Uterus (tissue), 4 donors: ENCODE measurements at places on chromosomes 6 and 20. TPM values are rescaled to one million over a fixed set of nuclear protein-coding genes. Genes with fewer than 3 reads are reported as not detected.

The BHLHE23 gene
- total RNA-seq = not detected

The MTFR2 gene
- not detected for total RNA-seq

The PDE10A gene
- 13.0 TPM for total RNA-seq

The IL17F gene
- not detected for total RNA-seq

The TEAD3 gene
- 107 TPM for total RNA-seq

The MRAP2 gene
- not detected for total RNA-seq

The FAM209B gene
- total RNA-seq = not detected

The LRP11 gene
- total RNA-seq = 22.0 TPM

The MMP24 gene
- total RNA-seq = 0.51 TPM

The SOX4 gene
- total RNA-seq = 9.0 TPM

The OPRM1 gene
- total RNA-seq = not detected

- DNase-seq = no peak
Observed at GRCh38 chr20:41424546-41424945, 57.9 kb upstream of the EMILIN3 start.

DNA sequence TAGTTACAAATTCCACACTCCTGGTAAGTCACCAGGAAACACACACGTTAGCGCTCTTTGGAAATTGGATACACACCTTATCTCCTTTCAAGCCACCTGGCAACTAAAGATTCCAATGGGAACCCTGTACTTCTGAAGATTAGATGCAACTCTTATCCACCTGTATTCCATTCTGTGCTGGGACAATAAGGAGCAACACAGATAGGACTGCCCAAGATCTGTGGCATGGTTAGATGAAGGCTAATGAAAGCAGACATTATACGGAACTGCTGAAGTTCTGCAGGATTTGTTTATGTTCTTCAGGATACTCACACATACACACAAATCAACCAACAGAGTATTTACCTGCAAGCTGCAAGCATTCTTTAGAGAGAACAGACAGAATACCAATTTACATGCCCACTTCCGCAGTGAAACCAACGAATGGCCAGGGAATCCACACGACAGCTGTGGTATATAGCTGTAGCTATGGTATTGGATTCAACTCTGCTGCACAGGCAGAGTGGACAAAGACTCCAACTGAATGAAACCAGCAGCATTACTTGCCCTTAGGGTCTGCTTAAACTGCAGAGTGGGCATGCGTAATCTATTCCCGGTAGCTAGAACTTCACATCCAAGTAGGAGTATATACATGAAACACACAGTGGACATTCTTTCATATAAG lies 12.0 kb downstream of the NCOA5 start:
- no peak for DNase-seq

DNA sequence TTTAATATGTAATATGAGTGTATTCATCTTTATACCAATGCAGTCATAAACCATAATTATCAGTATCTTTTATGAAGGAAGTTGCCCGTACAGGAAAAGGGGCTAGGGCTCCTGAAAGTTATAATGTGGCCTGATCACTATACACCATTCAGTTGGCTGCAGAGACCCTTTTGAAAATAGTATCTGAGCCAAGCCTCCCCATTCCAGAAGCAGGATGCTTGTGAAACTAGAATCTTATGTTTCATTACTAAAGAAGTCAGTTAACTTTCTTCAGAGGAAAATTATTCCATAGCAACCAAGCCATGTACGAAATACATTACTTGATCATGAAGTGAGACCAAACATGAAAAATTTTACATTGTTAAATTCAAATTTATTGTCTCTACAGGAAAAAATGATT lies 251.5 kb upstream of the TCF21 start:
- DNase-seq = no peak

DNA sequence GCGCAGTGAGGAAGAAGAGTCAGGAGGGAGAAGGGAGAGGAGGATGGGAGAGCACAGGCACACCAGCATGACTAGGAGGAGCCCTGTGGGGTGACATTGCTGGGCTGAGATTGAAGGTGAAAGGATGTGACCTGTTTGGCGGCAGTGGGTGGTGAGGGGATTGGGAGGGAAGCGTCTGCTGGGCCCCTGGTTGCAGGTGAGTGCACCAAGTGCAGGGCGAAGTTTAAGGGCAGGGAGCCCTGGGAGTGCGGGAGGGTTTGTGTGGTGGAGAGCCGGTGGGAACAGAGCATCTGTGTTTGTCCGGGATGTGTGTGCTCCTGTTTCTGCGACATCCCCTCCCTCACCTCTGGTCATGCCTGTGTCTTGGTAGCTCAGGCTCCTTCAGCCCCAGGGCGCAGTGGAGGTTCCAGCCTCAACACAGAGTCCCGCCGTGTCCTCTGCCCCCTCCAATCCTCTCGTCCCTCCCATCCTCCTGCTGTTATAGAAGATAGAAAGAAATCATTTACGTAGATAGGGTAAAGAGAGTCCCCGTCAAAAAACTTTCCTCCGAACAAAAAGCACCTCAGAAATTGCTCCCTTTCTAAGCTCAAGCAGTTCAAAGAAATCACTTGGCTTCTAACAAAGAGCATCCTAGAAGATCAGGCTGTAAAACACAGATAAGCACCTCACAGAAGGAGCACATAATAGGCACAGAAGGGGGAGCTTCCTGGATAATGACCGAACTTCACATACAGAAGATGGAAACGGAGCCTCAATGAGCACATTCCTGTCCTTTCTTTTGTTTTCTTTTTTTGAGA lies 25.0 kb downstream of the ULBP1 start:
- DNase-seq = no peak

- DNase-seq = no peak
Observed at GRCh38 chr6:108960601-108961000, 112.4 kb downstream of the ARMC2 start.

- no peak for DNase-seq
Observed at GRCh38 chr6:46412662-46413061, 78.6 kb downstream of the RCAN2 start.

GRCh38 chr20:62392077-62392418 lies 5.1 kb downstream of the RPS21 start:
- no peak for DNase-seq

DNA sequence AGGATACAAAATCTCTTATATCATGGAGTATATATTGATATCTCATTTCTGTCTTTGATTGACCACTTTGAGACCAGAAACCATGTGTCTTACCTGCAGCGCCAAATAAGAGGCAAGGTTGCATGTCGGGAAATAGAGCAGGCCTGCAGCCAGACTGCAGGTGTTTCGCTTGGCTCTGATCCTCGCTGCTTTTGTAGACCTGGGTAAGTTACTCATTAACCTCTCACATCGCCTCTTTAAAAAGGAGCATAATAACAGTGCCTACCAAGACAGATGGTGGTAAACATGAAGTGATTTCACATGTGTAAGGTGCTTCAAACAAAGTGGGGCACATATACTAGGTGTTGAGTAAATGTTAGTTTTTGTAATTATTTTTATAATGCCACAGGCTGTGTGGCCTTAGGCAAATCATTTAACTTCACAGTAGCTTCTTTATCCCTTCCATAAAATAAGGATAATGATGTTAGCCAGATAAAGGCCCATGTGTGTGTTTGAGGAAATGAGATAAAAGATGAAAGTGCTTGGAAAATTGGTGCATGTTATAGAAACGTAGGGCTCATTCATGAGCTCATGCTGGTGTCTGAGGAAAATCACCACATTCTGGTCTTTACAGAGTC lies 248.8 kb upstream of the MAP3K7 start:
- no peak for DNase-seq

DNA sequence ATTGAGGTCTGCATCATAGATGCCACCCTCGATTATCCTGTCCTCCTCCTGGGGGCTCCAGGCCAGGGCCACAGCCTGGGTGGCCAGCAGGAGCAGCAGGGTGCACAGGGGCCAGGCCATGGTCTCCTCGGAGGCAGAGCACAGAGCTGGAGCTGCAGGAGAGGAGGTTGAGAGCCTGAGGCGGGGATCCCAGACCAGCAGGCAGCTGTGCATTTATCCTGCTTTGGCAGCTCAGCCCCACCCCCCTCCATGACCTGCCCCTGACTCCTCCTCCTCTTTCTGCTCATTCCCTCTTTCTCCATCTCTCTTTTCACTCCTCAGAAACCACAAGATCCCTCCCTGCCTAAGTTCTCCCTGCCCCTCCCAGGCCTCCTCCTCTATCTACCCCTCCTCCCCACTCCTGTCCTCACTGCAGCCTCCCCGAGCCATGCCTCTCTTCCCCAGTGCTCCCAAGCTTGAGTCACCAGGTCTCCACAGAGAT lies at the start of gene CST2:
Gene CST2 (minus strand): TSS at position 189 of the 481 bp plus-strand sequence. CDS start 69 bp downstream, at position 120.
- DNase-seq = no peak

- DNase-seq = no peak
Observed at GRCh38 chr6:13406781-13407180, 78.4 kb upstream of the TBC1D7 start.

DNA sequence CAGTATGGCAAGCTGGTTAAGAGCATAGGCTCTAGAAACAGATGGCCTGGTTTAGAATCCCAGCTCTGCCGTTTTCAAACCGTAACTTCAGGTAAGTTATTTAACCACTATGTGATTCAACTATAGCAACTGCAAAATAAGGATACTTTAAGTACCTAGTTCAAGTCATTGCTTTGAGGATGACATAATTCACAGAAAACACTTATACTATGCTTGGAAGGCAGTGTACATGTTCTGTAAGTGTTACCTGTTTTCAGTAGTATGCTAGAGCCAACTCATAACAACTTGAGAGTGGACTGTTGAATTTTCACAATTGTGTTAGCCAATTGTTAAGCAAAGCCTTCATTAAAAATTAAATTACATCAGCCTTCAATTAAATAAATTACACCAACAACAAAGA lies 134.8 kb upstream of the BEND6 start:
- no peak for DNase-seq

DNA sequence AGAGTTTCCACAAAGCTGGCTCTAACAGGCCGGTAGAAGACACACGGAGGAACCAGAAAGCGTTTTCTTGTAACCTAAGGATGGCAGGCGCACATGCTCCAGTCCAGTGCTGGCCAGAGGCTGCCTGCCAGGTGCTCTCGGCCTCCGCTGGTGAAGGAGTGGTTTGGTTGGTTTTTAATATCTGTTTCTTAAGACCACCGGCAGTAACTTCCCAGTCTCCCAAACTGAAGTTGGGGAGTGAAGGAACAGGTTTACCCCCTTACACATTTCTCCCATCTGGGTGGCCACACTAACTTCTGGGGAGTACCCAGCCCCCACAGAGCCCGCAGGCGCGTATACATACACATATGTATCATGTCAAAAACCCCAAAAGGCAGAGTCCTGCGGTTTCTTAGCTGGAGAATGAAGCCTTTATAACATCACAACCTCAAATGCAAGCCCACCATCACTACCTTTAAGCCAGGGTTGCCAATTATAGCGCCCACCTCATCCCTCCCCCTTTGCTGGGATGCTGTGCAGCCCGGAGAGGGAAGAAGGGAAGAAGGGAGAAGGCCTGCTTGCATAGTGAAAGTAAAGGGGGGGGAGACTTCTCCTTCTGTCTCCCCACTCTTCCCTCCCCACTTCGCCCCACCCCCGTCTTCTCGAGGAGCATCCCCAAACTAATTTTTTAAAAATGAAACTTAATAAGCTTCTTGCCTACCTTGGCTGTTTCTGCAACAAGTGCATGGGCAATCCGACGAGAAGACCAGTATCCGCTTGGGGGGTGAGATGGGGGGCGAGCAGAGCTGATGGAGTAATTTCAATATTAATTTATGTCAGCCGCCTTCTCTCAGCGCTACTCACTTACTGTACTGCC lies 1.0 kb downstream of the TRERF1 start:
- DNase-seq = peak; percentile 32

- DNase-seq = no peak
Observed at GRCh38 chr6:85078058-85078457, 313.7 kb upstream of the TBX18 start.

GRCh38 chr6:51472745-51473487 lies 614.5 kb downstream of the PKHD1 start:
- no peak for DNase-seq

DNA sequence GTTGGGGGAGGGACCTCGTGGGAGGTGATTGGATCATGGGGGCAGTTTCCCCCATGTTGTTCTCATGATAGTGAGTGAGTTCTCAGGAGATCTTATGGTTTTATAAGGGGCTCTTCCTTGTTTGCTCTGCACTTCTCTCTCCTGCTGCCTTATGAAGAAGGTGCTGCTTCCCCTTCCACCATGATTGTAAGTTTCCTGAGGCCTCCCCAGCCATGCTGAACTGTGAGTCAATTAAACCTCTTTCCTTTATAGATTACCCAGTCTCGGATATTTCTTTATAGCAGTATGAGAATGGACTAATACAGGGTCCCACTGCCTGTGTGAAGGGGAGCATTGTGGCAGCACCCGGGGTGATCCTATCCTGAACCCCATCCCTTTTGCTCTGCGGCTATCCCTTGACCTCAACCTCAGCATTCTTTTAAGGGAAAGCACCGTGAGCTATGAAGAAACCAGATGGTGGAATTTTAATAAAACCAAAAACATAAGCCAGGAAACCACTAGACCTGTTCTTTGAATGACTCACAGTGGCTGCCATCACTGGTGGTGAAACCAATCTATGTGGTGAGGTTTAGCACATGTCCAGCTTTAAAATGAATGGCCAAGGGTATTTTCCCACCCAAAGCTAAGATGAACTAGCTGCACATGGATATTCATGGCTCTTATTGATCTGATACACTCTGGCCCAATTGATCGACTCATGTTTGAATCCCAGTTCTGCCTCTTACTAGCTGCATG lies 62.2 kb downstream of the ZDHHC14 start:
- no peak for DNase-seq

GRCh38 chr6:148550569-148550968 lies 196.3 kb upstream of the UST start:
- DNase-seq = no peak

DNA sequence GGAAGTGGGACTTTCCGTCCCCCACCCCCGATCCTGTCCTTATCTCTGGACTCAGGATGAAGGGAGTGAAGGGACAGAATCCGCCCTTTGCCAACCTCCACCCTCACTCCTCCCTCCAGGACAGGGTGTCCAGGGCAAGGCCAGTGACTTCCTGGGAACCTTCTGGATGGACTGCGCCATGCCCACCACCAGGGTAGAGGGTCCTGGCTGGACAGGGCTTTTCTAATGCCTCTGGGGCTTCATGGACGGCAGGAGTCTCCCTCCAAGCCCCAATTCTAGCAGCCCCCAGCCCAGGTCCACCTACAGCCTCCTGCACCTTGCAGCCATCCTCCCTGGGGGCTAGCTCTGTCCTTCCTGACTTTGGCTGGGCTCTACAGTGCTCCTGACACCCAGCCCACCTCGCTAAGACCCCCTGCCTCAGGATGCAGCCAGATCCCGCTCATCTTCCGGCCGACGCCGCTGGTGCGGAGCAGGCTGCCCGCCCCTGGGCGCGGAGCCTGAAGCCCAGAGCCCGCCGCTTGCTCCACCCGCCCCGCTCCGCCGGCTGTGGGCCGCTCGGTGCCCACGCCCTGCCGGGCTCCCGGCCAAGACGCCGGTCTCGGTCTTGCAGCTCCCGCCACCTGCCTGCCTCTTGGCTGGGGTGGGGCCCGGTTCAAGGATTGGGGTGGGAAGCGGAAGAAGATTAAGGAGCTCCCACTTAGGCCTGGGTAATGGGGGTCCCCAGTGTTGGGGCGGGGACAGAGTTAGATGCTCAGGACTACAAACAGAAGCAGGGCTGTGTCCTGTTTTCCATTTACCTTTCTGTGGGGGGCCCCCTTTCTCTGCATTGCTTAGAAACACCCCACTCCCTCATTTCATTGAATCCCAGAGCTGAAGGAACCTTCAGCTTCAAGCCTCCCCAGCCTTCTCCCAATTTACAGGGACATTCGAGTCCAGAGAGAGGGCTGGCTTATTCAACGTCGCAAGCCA lies 72.8 kb downstream of the MDGA1 start:
- peak; percentile 29 for DNase-seq
